ENCODE measurements at places on chromosomes 7 and 10. TPM values are rescaled to one million over a fixed set of nuclear protein-coding genes. Genes with fewer than 3 reads are reported as not detected.

GRCh38 chr7:106770191-106770590, 94.9 kb upstream of the PIK3CG start:
- no peak overlapping the region for H3K4me3 ChIP-seq
- H3K4me1 ChIP-seq, result no peaks in the 10 kb centered on the region
- peak overlapping the region; percentile 62 for H3K27ac ChIP-seq
- no peaks in the 10 kb centered on the region for H3K27me3 ChIP-seq
- DNase-seq, result no peak

- H3K27ac ChIP-seq, result no peak overlapping the region
- no peak overlapping the region for H3K4me3 ChIP-seq
- H3K36me3 ChIP-seq, result no peaks in the 10 kb centered on the region
- no peaks in the 10 kb centered on the region for H3K27me3 ChIP-seq
- H3K4me1 ChIP-seq, result no peaks in the 10 kb centered on the region
- DNase-seq, result peak; percentile 29
Observed at GRCh38 chr10:18793951-18794350, 134.7 kb downstream of the ARL5B start.

DNA sequence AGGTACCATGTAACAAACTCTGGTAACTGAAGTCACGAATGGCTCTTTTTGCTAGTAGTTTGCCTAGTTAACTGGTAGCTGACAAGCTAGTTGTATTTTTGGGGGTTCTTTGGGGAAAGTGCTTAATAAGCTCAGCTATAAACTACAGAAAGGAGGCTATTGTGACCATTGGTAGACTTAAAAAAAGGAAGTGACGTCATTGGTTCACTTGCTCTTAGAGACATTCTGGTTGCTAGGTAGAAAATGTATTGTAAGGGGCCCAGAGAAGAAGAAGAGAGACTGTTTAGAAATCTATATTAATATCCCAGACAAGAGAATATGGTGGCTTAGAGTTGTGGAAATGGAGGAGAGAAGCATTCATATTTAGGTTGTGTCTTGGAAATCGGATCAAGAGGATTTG, 103.0 kb downstream of the NXPH1 start:
- no peaks in the 10 kb centered on the region for H3K36me3 ChIP-seq
- DNase-seq, result no peak
- no peak overlapping the region for H3K4me3 ChIP-seq

GRCh38 chr7:108285003-108285368, 154.8 kb upstream of the LAMB4 start:
- peaks cover 3% of the 10 kb centered on the region for H3K36me3 ChIP-seq
- no peak overlapping the region for H3K27ac ChIP-seq
- no peak overlapping the region for H3K4me3 ChIP-seq
- H3K27me3 ChIP-seq, result no peaks in the 10 kb centered on the region

DNA sequence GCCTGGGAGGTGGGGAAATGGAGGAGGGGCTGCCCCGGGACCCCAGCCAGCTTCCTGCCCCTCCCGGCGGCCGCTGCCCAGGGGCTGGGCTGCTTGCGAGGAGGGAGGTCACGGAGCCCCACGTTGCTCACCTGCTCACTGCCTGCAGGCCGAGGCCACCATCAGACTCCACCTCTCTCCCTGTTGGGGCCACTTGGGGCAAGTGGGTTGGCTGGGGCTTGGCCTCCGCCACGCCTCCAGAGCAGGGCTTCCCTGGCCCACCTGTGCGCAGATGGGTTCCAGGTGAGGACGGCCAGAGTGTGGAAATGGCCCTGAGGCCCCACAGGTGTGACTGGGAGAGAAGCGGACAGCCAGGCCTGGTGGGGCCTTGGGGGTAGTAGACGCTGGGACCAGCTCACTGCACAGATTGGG, 82.8 kb upstream of the DIP2C start:
- no peak for DNase-seq
- no peak overlapping the region for H3K27ac ChIP-seq
- no peaks in the 10 kb centered on the region for H3K36me3 ChIP-seq
- H3K4me1 ChIP-seq, result peaks cover 4% of the 10 kb centered on the region
- no peaks in the 10 kb centered on the region for H3K27me3 ChIP-seq

DNA sequence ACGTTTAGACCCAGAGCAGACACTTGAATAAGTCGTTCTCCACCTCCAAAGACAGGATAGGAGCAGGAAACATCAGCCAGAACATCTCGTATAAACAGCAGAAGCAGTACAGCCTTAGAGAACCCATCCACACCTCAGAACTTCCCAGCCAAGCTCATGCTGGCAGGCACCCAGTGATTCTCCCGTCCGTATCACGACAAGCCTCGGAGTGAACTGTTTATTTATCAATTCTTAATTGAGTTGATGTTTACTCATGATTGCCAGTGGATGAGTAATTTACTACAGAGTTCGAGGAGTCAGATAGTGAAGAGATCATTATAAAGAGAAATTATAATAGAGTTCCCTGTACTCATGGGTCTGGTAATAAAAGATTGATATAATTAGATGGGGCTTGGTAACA, 811.5 kb downstream of the LRMDA start:
- DNase-seq, result no peak
- no peaks in the 10 kb centered on the region for H3K27me3 ChIP-seq
- no peaks in the 10 kb centered on the region for H3K36me3 ChIP-seq
- H3K4me1 ChIP-seq, result no peaks in the 10 kb centered on the region
- H3K4me3 ChIP-seq, result no peak overlapping the region
- H3K27ac ChIP-seq, result no peak overlapping the region

HOXA10 gene
- polyA plus RNA-seq, result not detected

All from SK-N-SH (cell line).